Hematopoietic multipotent progenitor cell treated with erythropoietin and hydrocortisone succinate and interleukin-3 and kit ligand, for 6 days (in vitro differentiated cells): ENCODE measurements at places on chromosomes 1 and 21.

DNA sequence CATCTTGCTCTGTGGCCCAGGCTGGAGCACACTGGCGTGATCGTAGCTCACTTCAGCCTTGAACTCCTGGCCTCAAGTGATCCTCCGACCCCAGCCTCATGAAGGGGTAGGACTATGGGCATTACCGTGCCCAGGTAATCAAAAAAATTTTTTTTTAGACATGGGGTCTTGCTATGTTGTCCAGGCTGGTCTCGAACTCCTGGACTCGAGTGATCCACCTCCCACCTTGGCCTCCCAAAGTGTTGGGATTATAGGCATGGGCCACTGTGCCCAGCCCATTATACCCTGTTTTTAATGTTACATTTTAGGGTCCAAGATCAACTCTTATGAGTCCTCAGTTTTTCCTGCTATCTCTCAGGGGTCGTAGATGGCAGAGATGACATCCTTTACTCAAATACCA lies 6.3 kb downstream of the MRAP start:
- no peak for DNase-seq

- DNase-seq = no peak
These were observed 11.4 kb upstream of the TENT5C start for GRCh38 chr1:117594261-117594990.

DNA sequence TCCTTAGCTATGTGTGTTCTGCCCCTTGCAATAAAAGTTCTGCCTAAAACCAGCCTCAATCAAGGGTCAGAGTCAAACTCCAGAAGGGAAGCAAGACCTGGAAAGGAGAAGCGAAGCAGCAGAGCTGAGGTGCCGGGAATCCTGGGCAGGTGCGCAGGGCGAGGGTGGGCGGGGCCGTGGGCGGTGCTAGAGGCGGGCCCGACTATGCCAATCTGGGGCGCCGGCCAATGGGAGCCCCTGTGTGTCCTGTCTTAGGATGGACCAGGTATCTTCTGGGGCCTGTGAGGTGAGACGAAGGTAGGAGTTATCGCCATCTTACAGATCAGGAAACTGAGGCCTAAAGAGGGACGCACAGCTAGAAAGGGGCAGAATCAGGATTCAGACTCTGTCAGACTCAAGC lies 120.3 kb downstream of the PTPRU start:
- no peak for DNase-seq

GRCh38 chr21:42649122-42650032 lies 4.0 kb upstream of the PDE9A start:
- no peak for DNase-seq

DNA sequence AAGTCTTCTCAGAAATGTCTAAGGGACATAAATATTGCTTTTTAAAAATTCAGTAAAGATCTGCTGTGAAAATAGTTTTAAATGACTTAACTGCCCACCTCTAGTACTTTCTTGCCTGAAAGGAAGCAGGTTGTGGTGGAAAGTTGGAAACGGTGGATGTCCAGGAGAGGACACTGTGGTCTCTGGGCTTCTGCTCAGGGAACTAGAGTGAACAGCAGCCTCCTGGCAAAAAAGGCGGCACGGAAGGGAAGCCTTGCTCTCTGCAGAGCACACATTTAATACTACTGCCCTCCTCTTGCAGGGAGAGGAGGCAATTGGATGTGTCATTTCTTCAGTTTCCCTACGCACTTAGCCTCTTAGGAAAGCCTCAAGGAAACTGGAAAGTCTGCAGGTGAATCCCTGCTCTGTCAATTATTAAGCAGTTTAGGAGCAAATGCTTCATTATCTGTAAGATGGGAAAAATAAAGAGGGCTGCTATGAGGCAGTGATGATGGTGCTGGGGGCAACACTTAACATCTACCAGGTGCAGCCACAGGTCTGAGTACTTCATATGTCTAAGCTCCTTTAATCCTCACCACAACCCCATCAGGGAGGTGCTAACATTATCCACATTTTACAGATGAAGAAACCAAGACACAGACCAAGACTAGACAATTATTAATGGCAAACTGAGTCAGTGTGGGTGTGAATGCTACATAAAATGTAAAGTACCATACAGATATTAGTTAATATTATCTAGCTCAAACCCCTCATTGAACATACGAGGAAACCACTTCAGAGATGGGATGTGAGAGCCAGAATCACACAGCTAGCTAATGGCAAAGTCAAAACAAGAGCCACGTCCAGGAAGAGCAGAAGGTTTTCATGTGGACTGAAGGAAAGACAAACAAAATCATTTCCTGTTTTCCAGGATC lies 108.9 kb upstream of the ADAR start:
- DNase-seq = no peak

DNA sequence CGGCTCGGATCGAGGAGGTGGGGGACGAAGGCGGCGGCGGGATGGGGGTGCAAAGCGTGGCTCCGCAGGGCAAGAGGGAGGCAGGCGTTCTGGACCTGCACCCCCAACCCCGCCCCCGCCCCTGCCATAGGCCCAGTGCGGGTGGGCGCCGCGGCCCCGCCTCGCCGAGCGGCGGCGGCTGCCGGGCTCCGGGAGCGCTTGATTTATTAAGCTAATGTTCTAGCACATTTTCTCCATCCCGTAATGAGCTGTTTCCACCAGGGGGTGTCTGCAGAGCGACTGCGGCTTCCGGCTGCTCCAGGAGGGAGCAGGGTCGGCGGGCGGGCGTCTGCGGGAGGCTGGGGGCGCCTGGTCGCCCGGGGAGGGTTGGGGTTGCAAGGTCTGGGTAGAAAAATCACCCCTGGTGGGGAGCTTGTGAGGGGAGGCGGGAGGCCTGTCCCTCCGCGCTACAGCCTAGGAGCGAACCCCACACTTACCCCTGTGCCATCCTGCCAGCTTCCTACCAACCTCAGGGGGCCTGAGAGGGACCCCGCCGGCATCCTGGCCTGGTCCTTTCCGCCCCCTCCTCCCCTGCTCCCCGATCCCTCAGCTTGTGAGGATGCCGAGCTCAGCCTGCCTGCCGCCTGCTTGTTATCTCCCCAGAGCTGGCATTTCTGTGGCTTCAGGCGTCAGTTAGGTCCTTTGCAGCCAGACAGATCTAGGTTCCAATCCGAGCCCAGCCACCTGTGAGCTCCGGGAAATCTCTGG lies 48.5 kb upstream of the ACOT11 start:
- peak; percentile 88 for DNase-seq

- DNase-seq = no peak
These were observed 6.6 kb upstream of the ADAM30 start for GRCh38 chr1:119902775-119903442.

GRCh38 chr1:8348047-8348776 lies 30.3 kb downstream of the SLC45A1 start:
- no peak for DNase-seq

DNA sequence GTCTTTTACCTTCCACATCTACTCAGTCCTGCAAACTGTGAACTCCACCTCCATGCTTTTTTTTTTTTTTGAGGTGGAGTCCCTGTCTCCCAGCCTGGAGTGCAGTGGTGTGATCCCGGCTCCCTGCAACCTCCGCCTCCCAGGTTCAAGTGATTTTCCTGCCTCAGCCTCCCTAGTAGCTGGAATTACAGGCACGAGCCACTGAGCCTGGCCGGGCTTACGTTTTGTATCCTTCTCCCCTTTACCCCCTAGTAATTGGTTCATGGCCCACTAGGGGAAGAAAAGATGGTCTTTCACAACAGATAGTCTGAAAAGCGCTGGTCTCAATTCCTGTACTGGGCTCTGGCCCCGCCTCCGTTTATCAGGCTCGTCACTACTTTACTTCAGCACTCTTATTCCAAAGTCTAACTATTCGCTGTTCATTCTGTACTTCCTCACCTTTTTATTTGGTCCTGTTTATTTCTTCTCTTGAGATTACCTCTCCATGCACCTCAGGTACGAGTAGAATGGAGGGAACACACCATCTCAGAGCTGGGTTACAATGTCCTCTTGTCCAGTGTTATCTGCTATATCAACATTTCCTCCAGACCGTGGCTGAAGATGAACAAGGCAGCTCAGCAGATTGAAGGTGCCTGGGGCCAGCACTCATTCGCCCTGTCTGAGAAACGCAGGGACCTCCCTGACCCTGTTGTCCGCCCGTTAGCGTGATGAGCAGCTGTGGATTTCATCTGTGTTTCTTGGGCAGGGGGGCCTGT lies 16.2 kb downstream of the CNST start:
- DNase-seq = peak; percentile 60

- no peak for DNase-seq
These were observed 13.3 kb upstream of the CD101 start for GRCh38 chr1:116988248-116988647.

- no peak for DNase-seq
These were observed 462.7 kb upstream of the DEPDC1 start for GRCh38 chr1:68959461-68960030.

- DNase-seq = no peak
These were observed 72.0 kb upstream of the GORAB start for GRCh38 chr1:170460001-170460400.
